ENCODE measurements at places on chromosomes 16 and 17.

- DNase-seq, result peak; percentile 52
Measured at GRCh38 chr17:45132572-45133463, 503 bp upstream of the PLCD3 start.

DNA sequence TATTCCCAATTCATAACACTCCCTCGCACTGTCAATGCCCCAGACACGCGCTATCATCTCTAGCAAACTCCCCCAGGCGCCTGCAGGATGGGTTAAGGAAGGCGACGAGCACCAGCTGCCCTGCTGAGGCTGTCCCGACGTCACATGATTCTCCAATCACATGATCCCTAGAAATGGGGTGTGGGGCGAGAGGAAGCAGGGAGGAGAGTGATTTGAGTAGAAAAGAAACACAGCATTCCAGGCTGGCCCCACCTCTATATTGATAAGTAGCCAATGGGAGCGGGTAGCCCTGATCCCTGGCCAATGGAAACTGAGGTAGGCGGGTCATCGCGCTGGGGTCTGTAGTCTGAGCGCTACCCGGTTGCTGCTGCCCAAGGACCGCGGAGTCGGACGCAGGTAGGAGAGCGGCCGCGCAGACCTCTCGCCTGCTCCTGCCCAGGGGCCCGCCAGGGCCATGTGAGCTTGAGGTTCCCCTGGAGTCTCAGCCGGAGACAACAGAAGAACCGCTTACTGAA lies at the start of gene GRN:
Gene GRN, plus strand, starts transcription at position 364 of the 515 bp plus-strand sequence. CDS start 3,863 bp downstream, outside the sequence.
- DNase-seq, result peak; percentile 98

GRCh38 chr16:12609937-12610699 lies 193.6 kb downstream of the CPPED1 start:
- DNase-seq, result peak; percentile 67

DNA sequence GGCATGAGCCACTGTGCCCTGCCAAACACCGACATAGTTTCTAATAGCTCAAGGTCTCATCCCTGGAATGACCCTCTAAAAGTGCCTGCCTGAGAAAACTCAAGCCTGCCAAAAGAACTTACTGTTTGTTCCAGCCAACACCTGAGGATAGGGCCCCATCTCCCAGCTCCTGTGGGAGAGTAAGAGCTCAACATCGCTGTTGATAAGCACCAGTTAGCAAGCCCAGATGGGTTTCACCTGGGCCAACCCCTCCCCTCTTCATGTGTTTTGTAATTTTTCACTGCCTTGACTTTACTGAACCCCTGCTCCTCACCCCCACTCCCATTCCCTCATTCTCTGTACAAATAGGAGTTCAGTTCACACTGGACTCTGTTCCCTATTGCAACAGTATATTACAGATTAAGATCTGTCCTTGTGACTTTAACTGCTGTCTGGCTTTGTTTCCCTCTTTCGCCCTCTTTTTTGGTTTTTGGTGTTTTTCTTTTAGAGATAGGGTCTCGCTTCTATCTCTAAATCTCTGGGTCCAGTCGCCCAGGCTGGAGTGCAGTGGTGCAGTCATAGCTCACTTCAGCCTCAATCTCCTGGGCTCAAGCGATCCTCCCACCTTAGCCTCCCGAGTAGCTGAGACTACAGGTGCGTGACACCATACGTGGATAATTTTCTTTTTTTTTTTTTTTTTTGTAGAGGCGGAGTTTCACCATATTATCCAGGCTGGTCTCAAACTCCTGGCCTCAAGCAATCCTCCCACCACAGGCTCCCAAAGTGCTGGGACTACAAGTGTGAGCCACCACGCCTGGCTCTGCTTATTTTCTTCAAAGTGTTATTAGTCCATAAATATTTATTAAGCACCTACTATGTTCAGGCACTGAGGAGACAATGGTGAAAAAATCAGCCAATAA lies 12.3 kb downstream of the NUPR1 start:
- no peak for DNase-seq

DNA sequence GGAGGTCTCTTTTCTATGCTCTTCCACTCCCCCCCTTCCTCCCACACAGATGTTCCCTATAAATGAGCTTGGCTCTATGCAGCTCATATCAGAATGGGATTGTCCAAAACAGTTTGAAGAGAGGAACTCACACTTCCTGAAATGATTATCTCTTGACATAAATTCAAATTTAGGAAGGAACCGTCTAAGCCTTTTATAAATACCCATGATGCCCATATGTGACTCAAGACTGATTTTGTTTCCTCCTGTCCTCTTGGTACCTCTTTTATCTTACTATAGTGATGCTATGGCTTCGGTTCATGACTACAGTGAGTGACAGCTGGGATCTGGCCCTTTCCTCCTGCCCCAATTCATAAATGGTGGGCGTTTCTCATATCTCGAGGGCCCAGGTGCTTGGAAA lies 16.6 kb upstream of the TERF2 start:
- no peak for DNase-seq

Data from astrocyte (in vitro differentiated cells and primary cell).